Right atrium auricular region (tissue), 2 donors: ENCODE measurements at places on chromosomes 2 and 18.

DNA sequence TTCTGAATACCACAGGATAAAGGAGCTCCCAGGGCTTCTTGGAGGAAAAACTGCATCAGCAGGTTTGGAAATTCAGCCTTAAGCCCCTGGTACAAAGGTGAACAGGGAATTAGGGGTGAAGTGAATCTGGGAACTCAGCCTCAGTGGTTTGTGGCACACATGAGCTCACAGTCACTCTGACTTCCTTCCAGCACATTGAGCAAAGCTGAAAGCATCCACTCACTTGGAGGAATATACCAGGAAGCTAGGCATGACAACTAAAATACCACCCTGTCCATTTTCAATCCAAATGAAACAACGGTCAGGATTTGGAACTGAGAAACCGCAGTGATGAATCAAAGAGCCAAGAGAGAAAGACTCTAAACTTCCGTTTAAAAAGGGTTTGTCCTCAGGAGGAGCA lies 216.1 kb downstream of the ICOS start:
- no peak for DNase-seq

DNA sequence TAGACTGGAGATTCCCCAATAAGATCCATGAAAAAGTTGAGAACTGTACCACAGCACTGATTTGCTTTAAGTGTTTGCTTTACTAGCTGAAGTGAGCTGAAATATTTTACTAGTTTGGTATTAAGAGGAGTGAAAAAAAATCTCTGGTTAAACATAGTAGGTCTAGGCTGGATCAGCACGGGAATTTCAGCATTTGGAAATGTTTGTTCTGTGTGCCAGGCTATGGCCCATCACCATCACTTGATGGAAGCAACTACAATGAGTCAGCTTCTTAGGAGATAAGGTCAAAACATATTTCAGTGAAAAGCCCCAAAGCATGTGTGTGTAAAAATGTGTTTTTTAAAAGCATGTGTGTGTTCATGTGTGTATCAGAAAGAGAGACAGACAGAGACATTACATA lies 131.4 kb upstream of the DNMT3A start:
- DNase-seq = no peak

GRCh38 chr2:170310876-170311502 lies 133.0 kb downstream of the MYO3B start:
- DNase-seq = no peak

- no peak for DNase-seq
Observed at GRCh38 chr2:155310589-155310988, 612.1 kb downstream of the KCNJ3 start.

- peak; percentile 75 for DNase-seq
Observed at GRCh38 chr2:169109502-169110409, 40.4 kb downstream of the DHRS9 start.

GRCh38 chr2:242002944-242003343 lies 133.4 kb downstream of the RTP5 start:
- peak; percentile 21 for DNase-seq

DNA sequence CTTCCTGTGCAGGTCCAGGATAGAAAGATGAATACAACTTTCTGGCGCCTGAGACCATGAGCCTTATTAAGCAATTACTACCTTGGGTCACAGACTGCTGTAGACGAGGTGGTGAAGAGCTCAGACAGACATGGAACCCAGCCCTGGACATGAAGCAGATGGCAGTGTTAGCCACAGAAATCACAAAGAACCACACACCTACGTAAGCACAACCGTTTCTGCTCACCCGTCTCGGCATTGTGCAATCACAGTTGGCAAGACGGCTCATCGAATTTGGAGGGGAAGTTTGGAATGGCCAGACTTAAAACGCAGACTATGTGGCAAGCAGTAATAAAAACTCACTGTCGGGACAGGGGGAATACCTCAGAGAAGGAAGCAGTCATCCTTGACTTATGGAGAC lies 24.3 kb upstream of the ASPRV1 start:
- peak; percentile 73 for DNase-seq

- no peak for DNase-seq
Observed at GRCh38 chr2:106825161-106825560, 60.8 kb downstream of the ST6GAL2 start.

- DNase-seq = no peak
Observed at GRCh38 chr2:46717344-46718121, 198.1 kb downstream of the MCFD2 start.

GRCh38 chr2:222919841-222920526 lies 59.1 kb downstream of the ACSL3 start:
- no peak for DNase-seq

GRCh38 chr2:155070489-155070888 lies 372.0 kb downstream of the KCNJ3 start:
- DNase-seq = no peak

DNA sequence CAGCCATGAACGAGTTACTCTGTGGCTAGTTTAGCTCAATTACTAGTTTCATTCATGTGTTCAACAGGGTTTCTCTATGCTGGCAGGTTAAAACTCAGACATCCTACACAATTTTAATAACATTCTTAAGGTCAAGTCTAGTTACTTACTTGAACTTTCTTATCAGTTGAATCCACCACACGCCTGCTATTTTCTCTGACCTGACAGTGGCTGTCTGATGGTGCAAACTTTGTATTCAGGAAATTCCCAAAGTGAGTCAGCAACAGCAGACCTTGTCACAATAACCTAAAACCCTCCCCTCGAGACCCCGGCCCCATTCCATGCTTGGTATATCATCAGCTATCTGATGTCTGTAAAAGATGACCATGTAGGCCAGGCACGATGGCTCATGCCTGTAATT lies 20.8 kb upstream of the CIDEA start:
- no peak for DNase-seq

- no peak for DNase-seq
Observed at GRCh38 chr2:52879561-52879960, 888.0 kb upstream of the CHAC2 start.

DNA sequence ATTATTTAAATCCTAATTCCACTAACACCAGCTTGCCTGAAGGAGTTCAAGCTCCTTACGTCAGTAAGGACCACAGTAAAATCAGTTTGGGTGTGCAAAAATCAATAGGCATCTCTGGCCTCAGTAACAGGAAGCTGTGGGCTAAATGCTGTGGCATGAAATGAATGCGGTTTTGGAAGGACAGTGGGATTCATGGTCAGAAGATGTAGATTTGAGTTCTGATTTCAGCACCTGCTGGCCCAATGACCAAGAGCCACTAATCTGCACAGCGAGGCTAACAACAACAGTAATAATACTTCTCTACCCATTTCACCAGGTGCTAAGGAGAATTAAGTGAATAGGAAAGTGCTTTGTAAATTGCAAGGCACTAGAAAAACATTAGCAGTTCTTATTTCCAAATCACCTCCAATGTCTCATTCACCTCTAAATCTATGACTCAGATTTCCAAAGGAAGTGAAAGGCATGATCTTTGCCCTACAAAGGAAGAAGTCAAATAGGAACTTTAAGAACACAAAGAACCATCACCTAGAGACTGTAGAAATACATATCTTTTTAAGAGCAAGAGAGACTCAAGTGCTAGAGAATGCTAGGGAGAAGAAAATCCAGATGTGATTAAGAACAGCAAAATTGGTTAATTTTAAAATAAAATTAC lies 172.6 kb downstream of the ANKRD44 start:
- DNase-seq = no peak

DNA sequence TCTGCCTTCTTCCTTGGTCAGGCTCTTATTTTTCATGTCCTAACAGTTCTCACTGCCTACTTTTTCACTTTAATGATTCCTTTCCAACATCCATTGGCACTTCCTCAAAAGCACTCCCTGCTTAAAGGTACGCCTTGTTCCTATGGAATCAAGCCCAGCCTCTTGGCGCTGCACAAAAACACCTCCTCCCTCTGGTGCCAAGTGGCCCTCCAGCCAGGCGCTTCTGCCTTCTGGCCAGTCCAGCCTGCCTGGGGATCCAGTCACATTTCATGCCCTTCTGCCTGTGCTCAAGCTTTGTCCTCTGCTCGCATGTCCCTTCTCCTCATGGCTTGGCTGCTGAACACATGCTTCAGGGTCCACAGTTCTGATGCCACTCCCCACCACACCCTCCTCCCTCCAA lies 6.3 kb downstream of the TPRKB start:
- DNase-seq = no peak

DNA sequence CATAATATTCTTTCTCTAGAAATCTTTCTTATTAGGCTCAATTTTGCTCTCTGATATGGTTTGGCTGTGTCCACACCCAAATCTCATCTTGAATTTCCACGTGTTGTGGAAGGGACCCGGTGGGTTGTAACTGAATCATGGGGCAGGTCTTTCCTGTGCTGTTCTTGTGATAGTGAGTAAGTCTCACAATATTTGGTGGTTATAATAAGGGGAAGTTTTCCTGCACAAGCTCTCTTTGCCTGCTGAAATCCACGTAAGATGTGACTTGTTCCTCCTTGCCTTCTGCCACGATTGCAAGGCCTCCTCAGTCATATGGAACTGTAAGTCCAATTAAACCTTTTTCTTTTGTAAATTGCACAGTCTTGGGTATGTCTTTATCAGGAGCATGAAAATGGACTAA lies 73.8 kb downstream of the CAVIN2 start:
- DNase-seq = no peak

DNA sequence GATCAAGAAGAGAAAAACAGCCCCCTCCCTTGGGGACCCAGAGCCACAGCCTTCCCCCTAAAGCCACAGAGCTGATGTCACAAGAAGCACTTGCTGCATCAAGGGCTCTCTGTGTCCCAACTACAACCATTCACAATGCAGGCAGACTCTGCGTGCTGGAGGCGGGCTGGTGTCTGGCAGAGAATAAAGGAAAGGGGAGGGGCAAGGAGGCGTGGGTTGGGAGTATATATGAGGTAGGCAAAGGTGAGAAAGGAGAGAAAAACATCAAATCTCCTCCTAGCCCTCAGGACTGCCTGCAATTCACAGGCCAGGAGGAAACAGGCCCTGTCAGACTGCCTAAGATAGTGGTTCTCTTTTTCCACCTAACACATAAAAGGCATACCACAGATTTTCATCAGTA lies 48.8 kb upstream of the IHH start:
- no peak for DNase-seq

DNA sequence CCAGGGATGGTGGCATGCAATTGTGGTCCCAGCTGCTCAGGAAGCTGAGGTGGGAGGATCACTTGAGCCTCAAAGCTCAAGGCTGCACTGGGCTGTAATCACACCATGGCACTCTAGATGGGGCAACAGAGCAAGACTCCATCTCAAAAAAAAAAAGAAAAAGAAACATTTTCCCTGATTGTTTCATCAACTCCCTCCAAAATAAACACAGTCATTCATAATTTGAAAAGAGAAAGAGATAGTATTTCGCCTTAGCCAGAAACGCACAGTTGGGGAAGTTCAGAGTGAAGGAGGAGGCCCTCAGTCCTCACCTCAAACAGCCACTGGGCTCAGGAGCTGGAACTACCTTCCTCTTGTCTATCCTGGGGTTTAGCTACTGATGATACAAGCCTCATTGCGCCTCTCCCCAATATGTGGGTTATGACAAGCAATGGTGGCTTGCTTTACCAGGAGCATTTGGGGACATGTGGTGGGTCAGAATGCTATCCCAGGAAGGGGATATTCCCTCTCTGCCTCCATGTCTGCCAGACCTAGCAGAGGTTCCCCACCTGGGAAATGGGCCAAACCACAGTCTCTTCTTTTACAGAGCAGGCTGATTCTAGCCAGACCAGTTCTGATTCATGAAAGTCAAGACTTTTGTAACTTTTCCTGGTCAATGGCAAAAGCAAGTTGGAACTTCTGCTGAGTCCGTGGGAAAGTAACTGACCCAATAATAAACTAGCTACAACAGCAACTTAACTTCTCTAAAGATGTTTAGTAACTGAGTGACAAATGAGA lies 22.2 kb upstream of the TMEM87B start:
- DNase-seq = peak; percentile 66

- no peak for DNase-seq
Observed at GRCh38 chr18:37668971-37669747, 103.6 kb upstream of the CELF4 start.

- DNase-seq = peak; percentile 73
Observed at GRCh38 chr2:84314901-84315330, 144.2 kb downstream of the SUCLG1 start.

DNA sequence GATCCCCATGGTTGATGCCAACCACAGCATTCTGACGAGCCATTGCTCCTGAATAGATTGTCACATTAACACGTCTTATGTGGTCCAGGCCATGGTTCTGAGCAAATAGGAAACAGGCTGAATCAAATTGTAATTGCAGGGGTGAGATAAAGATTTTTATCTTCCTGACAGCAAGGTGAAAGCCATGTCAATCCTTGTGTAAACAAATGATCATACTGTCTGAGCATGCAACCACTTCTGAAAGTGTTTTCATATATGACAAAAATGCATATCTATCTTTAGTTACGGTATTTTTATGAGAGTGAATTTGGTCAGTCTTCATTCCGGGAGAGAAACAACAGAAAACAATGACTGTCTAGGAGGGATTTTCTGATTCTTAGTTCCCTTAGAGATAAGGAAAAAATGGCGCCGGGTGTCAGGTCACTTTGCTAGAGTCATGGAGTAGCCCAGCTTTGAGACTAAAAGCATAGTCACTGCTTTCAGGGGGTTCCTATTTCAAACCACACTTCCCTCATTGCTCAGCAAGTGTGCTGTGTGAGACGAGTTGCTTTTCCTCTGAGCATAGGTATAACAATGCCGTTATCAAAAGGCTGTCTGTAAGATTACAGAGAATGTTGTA lies 958.9 kb downstream of the DCDC2C start:
- DNase-seq = no peak

GRCh38 chr2:132670496-132671150 lies 618 bp upstream of the LYPD1 start:
- no peak for DNase-seq

DNA sequence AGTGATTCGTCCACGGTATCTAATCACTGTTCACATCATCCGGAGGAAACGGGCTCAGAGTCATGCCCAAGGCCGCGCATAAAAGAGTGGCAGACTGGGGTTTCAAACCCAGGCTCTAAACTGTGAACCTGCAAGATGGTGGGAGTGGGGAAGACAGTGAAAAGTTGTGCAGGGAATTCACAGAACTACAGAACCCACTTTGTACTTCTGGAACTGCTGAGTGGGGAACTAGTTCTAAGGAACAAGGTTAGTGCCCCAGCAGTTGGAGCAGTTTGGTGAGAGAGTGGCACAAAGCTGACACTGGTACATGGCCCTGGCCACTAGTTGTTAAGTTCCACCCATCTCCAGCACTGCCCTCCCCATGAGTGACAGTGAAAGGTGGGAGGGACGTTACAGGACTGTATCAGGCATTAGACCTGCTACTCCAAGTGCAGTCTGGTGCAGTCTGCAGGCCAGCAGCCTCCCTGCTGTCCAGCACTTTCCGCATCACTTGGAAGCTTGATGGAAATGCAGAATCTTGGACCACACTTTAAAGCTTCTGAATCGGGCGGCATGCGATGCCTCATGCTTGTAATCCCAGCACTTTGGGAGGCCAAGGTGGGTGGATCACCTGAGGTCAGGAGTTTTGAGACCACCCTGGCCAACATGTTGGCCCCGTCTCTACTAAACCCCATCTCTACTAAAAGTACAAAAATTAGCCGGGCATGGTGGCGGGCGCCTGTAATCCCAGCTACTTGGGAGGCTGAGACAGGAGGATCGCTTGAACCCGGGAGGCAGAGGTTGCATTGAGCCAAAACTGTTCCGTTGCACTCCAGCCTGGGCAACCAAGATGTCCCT lies 47.3 kb downstream of the C2orf42 start:
- DNase-seq = peak; percentile 71

- DNase-seq = peak; percentile 76
Observed at GRCh38 chr2:25098670-25099486, 57.0 kb downstream of the EFR3B start.

- no peak for DNase-seq
Observed at GRCh38 chr18:55179425-55179824, 220.2 kb upstream of the CCDC68 start.

GRCh38 chr2:20170704-20171250 lies 54.2 kb downstream of the SDC1 start:
- DNase-seq = no peak

- no peak for DNase-seq
Observed at GRCh38 chr2:39179974-39180960, 59.4 kb upstream of the SOS1 start.
